ENCODE measurements at places on chromosomes 13 and 19. TPM values are rescaled to one million over a fixed set of nuclear protein-coding genes. Genes with fewer than 3 reads are reported as not detected.

Gene PHF11
- total RNA-seq, result 54.1 TPM

DNA sequence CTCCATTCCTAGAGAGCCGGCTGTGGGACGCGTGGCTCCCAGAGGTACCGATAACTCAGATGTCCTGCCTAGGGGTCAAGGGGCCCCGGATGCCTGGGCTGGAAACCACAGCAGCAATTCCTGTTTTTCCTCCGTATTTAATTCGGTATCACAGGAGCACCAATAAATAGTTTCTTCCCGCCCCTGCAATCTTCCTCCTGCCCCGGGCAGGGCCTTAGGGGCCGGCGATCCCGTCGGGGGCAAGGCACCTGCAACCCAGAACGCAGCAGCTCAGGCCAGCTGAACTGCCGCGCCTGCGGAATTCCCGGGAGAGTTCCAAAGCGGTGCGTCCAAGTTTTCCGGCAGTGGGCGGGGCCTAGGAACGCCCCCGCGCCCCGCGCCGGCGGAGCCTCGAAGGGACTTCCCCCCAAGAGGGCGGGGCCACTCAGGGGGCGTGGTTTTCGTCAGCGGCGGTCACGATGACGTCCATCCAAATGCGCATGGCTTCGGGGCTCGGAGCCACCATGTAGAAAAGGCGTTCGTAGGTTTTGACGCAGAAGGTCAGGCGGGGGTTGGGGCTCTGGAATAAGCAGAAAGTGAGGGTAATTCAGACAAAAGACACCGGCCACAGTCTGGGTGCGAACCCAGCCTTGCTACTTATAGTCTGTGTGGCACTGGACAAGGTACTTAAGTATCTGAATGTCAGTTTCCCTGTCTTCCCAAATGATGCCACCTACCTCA lies 9.7 kb upstream of the LYPD3 start:
- peak; percentile 98 for DNase-seq

Gene TRPC4
- 7.3 TPM for total RNA-seq

Gene VASP
- total RNA-seq, result 159 TPM

Gene CRB3
- not detected for total RNA-seq

- DNase-seq, result peak; percentile 71
These were observed 53.8 kb downstream of the KLF2 start for GRCh38 chr19:16378291-16378889.

Gene MISP3
- 1.4 TPM for total RNA-seq

DNA sequence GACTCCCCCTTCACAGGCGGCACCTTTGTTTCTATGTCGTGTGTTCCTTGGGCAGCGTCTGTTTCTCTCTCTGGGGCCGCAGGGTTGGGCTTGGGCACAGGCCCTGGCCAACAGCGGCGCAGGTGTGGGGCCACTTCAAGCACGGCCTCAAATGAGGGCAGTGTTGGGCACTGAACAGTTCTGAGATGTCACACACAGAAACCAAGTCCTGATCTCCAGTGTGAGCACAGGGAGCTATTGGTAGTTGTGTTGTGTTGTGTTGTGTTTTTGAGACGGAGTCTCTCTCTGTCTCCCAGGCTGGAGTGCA lies 42.7 kb downstream of the GATAD2A start:
- peak; percentile 73 for DNase-seq

- no peak for DNase-seq
These were observed 5.0 kb upstream of the PDS5B start for GRCh38 chr13:32581177-32581786.

DNA sequence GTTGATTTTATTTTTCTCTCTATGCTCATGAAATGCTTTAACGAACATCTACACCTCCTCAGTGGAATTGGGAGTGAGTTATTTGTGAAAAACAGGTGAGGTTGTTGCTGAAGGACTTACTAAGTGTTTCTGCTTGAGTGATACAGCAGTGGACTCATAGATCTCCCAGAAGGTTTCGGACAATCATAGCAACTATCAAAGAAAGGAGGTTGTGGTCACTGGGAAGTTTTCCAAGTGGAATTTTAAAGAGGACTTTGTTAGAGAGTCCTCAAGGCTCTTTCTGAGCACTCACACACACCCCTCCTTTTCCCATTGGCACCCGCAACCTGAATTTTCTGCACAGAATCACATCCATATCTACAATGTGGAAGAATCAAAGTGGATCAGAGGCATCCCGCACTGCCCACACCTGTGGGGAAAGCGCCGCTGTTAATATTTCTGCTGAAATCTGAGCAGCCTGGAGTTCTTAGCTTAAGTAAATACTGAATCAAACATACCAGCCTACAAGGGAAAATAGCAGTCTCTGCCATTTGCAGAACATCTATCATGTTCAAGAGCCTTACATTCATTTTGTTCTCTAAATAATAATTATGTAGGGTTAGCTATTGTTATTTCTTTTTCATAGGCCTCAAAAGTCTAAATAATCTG lies 719.4 kb downstream of the DIAPH3 start:
- no peak for DNase-seq

DNA sequence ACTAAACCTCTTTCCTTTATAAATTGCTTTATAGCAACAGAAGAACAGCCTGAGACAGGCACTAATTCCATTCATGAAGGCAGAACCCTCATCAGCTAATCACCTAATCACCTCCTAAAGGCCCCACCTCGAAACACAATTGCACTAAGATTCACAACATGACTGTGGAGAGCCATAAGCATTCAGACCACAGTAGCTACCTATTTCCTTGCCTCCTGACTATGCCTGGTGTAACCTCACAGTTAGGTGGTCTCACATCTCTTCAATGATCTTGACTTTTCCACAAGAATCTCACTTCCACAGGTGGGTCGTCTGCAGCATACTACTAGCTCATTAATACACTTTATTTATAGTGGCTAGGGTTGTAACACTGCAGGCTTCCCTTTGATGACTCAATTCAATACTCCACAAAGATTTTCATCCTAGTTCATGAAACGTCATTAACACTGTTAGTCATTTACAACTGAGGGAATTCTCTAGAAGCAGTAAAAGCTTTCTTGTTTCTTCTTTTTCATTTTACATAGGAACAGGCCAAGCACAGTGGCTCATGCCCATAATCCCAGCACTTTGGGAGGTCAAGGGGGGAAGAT lies 27.1 kb downstream of the STK24 start:
- no peak for DNase-seq

DNA sequence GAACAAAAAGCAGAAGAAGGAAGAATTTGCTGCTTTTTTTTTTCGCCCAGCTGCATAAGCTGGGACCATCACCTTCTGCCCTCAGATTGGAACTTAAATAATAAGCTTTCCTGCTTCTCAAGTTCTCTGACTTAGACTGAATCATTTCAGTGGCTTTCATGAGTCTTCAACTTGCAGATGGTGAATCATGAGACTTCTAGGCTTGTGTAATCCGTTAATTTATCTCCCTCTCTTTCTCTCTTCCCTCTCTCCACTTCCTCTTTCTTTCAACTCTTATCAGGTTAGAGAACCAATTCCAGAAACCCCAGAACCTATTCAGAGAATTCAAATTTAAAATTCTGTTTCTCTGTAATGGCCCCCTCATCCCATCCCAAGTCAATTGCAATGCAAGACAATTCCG lies 1153.7 kb downstream of the PCDH9 start:
- no peak for DNase-seq

DNA sequence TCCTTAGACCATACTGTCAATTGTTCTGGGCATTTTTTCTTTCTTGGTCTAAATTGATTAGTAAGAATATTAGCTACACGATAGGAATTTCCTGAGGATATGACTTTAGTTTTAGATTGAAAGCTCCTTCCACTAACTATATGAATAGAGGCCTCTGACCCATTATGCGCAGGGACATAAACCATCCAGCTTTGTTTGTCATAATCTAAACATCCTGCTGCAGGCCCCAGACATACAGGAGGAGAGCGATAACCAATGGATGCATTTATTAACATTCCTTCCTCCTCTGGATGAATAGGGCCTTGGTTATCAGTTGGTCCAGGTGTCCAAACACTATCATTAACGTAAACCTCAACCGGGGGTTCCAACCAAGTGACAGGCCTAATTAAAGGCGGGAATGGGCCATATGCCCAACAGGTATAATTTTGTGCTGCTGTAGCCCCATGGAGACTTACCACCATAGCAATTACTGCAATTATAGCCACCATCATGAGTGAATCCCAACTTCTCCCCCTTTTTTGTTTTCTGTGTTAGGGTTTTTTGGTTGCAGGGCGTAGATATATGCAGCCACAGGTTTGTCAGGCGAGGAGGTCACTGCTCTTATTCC lies 32.6 kb downstream of the CLEC4M start:
- DNase-seq, result no peak

Gene CLEC17A
- total RNA-seq, result 0.42 TPM

- no peak for DNase-seq
These were observed 39.9 kb downstream of the ZNF611 start for GRCh38 chr19:52694921-52695320.

DNA sequence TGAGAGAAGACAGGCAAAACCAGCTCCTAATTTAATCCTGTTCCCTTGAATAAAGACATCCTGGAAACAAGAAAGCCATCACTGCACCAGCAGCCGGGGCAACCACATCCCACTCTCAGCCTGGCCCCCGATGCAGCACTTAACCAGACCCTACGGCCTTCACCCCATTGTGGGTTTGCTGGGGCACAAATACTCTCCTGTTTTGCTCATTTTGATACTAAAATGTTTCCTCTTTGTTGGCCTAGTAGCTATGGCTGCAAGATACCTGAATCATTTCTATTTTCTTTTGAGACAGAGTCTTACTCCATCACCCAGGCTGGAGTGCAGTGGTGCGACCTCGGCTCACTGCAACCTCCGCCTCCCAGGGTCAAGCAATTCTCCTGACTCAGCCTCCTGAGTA lies 28.4 kb downstream of the ANKRD27 start:
- no peak for DNase-seq

- no peak for DNase-seq
These were observed 9.2 kb upstream of the SULT2A1 start for GRCh38 chr19:47895165-47895782.

DNA sequence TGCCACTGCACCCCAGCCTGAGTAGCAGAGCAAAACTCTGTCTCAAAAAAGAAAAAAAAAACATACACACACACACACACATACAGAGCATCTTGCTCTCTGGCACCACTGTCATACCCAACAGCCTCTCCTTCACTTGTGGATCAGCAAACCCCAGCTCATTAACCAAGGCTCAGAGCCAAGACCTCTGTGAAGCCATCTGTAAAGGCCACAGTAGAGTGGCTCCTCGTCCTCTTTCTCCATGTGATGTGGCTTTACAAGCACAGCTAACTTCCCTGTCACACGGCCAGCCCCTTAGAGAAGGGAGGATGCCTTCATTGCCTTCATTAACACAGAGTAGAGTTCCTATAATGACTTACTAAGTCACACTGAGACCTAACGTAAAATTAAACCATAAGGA lies 62.7 kb upstream of the LSM14A start:
- DNase-seq, result no peak

GRCh38 chr19:43883864-43884263 lies 51.2 kb downstream of the ZNF45 start:
- no peak for DNase-seq

Gene CAPN12
- 2.9 TPM for total RNA-seq

Gene ZNF433
- total RNA-seq, result 3.9 TPM

Gene LINGO3
- total RNA-seq, result 0.10 TPM

GRCh38 chr13:75610466-75610865 lies 25.7 kb upstream of the LMO7 start:
- no peak for DNase-seq

DNA sequence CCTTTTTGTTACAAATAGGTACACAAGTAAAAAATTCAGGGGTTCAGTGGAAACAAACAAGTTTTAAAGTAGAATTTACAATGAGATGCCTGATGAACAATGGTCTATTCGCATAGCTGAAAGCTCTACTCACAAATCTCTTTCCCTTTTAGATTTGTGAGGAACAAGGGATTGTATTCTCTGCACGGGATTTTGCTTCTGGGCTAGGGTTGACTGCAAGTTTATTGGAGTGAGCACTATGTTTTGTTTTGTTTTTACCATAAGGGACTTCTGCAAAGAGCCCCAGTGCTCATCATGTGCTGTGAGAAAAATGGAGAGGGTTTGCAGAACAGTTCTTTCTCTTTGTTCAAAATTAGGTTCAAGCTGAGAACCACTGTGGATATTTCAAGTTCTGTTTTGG lies 160.5 kb downstream of the DLEU7 start:
- no peak for DNase-seq

Gene BBC3
- 4.2 TPM for total RNA-seq

GRCh38 chr13:91557328-91558090 lies 159.1 kb downstream of the GPC5 start:
- DNase-seq, result no peak

GRCh38 chr19:33819880-33820781 lies 23.5 kb downstream of the KCTD15 start:
- DNase-seq, result peak; percentile 95

GRCh38 chr19:55212447-55212846 lies 3.1 kb upstream of the PTPRH start:
- no peak for DNase-seq

GRCh38 chr19:2986951-2987524 lies 9.7 kb downstream of the TLE6 start:
- no peak for DNase-seq

- no peak for DNase-seq
These were observed at the start of gene SHISA2 for GRCh38 chr13:26051657-26052311. SHISA2 (minus strand) TSS chr13:26052016; CDS start chr13:26050975, 1,041 bp downstream.

DNA sequence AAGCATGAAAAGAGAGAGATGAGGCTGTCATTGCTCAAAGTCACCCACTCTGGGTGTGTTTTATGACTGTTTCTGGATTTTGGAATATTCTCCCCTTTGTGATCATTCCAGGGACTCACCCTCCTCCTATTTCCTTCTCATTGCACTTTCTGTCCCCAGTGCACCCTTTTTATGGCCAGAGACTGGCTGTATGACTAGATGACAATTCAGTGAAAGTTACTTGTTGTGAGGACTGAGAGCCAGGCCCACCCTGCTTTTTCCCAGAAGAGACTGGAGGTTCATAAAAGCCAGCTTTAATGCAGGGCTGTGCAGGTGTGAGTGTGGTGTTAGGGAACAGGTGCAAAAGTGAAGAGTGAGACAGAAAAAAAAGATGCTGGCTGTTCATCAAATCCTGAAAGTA lies 17.3 kb downstream of the CEACAM7 start:
- no peak for DNase-seq

DNA sequence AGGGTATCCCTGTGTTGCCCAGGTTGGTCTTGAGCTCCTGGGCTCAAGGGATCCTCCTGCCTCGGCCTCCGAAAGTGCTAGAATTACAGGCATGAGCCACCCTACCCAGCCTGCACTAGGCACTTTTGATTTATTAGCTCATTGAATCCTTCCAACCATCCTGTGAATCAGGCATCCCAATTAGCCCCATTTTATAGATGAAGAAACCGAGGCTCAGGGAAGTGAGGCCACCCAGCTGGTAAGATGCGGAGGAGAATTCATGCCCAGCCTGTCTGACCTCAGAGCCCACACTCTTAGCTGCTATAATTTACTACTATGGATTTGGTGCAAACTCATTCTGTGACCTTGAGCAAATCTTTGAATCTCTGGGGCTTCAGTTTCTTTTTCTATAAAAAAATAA lies 17.8 kb upstream of the CACNG8 start:
- no peak for DNase-seq

DNA sequence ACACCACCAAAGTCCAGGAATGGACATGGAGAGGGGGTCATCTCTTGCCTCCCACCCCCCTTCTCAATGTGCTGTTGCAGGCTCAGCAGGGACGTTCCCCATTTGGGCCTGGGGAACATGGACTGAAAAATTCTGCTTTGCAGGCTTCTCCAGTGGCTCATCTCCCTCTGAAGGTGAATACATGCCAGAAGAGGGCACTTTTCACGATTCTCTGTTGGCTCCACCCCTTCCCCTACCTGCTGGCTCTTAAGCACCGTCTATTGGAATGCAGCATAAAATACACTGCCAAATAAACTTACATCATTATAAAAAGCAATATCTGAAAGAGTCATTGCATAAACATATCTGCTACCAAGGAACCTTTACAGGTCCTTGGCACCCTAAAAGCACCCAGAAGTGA lies 35.7 kb downstream of the NHLRC3 start:
- DNase-seq, result no peak

GRCh38 chr19:46221981-46222610 lies 7.4 kb upstream of the IGFL1 start:
- no peak for DNase-seq

Measured in posterior vena cava (tissue), 2 donors.